ENCODE measurements at places on chromosomes 11 and 22.

DNA sequence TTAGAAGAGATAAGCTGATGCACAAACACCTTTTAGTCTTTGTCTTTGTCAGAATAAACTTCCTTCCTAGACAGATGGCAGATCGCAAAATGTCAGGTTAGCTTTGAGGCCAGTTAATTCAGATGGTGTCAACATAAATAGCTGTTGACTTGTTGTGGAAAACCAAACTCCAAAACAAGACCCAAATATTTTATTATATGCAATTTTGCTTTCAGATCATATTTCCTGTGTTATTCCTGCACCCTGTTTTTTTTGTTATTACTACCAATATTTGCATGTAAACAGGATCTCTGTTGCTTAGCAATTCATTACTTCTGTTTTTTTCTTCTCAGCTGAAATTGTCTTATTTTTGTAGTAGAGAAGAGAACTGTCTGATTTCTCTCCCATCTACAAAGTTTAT is 316.0 kb downstream of the ETS1 start:
- DNase-seq = no peak

DNA sequence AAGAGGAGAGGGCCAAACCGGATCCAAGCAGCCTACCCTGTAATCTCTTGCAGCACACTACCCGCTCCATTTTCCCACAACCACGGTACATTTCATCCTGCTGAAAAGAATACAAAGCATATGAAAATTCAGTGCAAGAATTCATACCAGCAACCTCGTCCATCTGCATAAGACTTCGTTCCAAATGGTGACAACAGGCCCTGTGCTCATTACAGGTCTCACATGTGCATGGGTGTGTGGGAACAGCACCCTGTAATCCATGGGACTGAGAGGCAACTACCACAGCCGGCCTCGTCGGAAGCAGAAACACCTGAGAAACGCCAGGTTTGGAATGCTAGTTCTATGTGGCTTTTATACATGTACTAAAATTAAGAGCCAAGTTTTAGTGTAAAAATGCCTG is 52.3 kb downstream of the LARGE1 start:
- DNase-seq = no peak

DNA sequence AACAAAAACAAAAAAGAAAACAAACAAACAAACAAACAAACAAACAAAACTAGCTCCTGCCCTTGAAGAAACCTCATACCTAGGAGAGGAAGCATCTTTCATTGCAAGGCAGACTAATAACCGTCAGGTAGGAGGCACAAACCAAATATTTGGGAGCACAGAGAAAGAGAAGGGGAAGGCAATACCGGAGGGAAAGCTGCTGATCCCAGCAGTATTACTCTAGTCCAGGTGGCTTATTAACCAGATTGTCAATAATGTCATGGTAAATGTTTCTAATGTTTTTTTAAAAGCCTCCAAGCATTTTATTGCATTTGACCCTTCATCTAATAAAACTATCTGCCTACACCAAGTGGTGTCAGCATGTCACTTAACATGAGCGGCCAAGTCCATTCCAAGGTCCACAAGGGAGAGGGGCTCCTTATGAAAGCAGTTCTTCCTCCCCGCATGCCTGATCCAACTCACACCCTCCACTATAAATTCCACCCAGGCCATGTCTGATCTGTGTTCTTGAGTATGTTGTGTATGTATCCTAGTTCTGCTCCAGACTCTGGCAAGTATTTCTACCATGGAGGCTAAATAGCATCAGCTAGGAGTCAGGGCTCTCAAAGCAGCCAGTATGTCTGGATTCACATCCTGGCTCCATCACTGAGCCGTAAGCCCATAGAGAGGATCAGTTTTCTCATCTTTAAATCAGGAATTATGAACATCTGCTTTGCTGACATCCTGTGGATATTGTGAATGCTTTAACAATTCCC is 208.1 kb upstream of the TENM4 start:
- DNase-seq = no peak

DNA sequence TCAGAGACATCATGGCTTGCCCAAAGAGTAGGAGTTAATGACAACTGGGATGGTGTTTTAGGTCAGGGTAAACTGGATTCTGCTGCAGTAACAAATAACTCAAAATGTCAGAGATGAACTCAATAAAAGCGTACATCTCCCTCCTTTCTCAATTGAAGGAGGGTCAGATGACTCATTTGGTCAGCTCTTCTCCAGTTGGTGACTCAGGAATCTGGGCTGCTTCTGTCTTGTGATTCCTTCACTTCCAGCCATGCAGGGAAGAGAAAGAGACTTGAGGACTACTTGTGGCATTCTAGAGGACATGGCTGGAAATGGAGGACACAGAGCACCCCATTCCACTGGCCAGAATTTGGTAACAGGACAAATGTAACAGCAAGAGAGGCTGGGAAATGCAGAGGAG is 3.2 kb upstream of the SYT13 start:
- no peak for DNase-seq

GRCh38 chr11:83721263-83721662 is 435.1 kb upstream of the CCDC90B start:
- no peak for DNase-seq

DNA sequence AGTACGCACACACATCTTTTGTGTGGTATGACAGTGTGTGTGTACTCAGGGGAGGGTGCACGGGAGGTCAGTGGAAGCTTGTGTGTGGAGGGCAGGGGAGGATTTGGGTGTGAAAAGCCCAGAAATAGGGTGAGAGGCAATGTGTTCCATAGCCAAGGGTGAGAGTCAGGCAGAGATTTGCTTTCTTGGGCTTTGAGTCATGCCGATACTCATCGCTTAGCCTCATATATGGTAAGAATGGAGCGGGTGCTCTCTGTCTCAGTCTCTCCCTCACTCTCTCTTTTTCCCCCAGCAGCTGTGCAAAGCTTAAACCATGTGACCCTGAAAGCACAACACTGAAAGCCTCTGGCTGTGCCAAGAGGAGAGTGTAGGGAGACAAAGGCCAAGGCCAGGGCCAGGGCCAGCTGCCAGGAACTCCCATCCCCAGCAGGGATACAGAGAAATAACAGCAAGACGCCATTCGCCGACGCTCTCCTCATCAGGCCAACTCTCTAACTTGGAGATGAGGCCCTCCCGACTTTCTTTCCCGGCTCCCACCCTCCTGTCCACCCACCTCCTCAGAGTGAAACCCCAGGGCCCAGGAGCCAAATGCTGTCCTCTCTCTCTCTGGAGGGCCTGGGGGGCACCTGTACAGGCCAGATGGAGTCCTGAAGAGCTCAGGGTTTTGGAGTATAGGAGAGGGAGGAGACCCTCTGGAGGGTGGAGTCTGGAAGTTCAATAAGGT is 20.3 kb upstream of the MICAL3 start:
- no peak for DNase-seq

- no peak for DNase-seq
These were observed 1.6 kb downstream of the KCNJ1 start for GRCh38 chr11:128865490-128865889.

DNA sequence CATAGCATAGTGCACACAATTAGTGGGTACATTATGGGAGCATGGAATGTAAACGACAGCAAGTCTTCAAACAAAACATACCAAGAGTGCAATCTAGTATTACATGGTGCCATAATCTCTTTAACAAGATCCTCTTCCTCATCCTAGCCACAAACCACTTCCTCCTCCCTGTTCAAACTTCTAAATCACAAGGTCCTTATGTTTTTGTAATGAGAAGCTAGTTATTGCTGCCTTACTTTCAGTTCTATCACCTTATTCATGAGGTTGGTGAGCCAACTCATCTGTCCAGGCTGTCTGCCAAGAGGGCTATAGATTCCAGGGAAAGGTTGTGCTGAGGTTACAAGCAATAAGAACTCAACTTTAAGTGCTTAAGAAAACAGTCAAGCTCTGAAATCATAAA is 195.4 kb upstream of the ARHGAP20 start:
- DNase-seq = no peak

- no peak for DNase-seq
These were observed 51.9 kb upstream of the MN1 start for GRCh38 chr22:27853424-27853823.

DNA sequence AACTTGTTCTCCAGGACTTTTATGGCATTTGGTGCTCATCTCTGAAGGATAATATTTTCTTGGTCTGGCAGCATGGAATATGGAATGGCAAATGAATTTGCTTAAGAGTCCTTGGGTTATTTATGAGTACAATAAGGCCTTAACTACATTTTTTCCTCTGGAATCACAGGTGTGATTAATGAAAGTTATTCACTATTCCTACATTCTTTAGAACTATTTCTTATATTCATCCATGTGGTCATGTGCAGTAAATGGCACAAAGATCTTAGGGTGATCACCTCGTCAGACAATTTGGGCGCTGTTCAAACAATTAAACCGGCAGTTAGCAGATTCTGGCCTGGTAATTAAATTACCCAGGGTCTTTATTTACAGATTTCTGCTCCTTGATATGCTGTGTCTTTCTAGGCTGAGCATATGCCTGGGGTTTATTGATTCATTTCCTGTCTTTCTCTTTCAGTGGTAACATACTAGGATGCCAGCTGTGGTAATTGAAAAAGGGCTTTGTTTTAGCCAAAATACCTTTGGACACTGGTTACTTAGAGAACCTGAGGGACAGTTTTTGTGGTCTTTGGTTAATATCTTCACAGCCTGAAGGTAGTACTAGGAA is 31.6 kb downstream of the SIK2 start:
- no peak for DNase-seq

DNA sequence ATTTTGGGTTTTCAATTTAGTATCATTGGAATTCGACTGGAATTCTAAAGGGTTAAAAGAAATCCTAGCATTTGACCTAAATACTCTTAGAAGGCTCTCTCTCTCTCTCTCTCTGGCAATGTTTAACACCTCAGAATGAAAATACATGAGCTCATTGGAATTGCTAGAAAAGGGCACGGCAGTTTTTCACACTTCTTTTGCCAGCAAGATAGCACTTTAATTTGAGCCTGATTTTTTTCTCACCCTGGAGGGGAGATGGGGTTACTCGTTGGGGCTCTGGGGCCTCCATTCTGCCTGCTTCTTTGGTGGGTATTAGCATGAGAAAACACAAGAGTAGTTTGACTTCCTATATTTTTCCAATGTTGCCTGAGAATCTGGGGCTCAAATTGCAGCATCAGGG is 22.8 kb upstream of the CLMP start:
- DNase-seq = no peak

DNA sequence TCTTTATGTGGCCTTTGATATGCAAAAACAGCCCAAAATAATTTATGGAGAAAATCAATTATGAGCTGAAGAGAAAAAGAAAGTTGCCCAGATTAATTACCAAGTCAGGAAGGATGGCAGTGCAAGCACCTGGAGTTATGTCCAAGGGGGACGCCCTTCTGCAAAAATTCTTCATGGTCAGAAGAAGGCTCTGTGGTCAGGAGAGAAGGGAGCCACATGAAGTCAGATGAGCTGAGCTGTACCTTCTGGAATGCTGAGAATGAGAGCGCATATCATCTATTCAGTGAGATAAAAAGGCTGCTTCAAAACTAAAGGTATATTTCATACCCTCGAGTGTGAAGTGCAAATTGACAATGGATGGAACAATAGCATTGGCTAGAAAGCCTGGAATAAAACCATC is 607.4 kb downstream of the NTM start:
- DNase-seq = no peak

GRCh38 chr11:94091091-94091490 is 37.5 kb upstream of the PANX1 start:
- DNase-seq = no peak

DNA sequence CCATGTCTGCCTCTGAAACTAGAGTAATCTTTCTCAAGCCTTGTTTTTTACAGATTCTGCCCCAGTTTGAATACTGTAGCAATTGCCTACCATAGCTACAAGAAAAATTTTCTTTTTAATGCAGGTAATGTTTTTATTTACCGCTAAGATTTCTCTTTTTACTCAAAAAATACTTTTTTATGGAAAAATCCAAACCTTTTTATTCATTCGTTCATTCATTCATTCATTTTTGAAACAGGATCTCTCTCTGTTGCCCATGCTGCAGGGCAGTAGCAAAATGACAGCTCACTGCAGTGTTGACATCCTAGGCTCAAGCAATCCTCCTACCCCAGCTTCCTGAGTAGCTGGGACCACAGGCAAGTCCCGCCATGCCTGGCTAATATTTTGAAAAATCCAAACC is 2.7 kb upstream of the CPT1A start:
- no peak for DNase-seq

DNA sequence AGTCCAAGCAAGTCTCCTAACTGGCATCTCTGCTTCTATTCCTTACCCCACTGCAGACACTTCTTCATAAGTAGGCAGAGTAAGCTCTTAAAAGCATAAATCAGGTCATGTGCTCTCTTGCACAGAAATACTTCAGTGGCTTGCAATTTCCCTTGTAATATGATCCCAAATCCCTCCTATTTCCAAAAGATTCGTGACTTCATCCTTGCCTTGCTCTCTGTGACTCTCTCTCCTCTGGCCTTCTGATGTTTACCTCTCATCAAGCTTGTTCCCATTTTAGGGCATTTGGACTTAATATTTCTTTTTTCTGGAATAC is 37.4 kb upstream of the NCR3LG1 start:
- DNase-seq = no peak

GRCh38 chr11:123362186-123362585 is 67.9 kb upstream of the GRAMD1B start:
- no peak for DNase-seq

- no peak for DNase-seq
These were observed 10.9 kb upstream of the GAL start for GRCh38 chr11:68673306-68673945.

DNA sequence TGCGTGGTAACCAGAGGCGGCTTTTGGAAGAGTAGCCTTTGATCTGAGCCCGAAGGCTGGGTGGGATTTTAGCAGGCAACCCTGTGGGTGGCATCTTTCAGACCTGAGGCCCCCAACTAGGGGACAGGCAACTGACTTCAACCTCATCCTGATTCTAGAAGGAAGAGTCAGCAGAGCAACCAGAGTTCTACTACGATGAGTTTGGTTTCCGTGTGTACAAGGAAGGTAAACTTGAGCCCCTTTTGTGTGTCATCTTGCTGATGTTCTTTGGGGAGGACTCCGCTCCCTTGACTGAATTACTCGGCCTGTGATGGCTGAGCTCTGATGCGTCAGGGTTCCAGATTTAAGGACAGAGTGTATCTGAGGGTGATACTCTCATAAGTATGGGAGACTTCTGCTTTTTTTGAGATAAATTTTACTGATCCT is 31.6 kb downstream of the SGSM3 start:
- no peak for DNase-seq

GRCh38 chr11:66368484-66368883 is 3.1 kb downstream of the SLC29A2 start:
- no peak for DNase-seq

DNA sequence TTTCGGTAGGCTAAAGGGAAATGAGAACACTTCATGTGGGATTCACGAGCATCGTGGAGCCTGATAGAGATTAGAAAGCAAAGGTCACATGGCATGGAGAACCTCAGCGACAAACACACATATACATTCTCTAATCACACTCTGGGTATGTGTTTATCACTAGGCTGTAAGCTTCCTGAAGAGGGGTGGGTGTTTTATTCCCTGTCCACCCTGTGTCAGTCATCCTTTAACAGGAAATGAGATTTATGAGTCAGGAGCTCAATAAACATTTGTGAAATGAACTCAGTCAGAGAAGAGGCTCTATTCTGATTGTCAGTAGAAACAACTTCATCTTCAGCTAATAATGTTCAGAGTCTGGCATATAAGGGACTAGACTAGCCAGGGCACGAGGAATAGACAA is 71.7 kb upstream of the EIF3M start:
- DNase-seq = no peak

GRCh38 chr22:41334951-41335635 is 33.8 kb downstream of the ZC3H7B start:
- DNase-seq = no peak
